CD4-positive, alpha-beta T cell treated with Interleukin-17A for 4 hours (primary cell): ENCODE measurements at places on chromosomes 13 and 19.

DNA sequence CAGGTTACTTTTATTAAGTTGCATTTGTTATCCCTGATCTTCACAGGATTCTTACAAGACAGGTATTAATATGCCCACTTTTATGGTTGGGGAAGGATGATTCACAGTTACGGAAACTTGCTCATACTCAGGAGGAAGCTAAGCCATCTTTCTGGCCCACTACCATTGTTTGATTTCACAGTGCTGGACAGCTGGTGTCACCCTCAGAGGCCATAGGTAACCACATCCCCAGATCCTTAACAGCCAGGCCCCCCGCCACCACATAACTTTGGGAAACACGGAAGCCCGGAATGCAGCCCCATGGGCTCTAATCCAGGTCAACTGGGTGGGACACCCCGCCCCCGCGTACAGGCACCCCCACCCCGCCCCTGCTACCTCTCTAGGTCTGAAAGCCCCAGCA, 119.7 kb downstream of the IRS2 start:
- no peak for DNase-seq

GRCh38 chr19:1311543-1312091, 25.9 kb downstream of the EFNA2 start:
- DNase-seq: no peak

GRCh38 chr13:49540552-49540951, 44.8 kb downstream of the PHF11 start:
- DNase-seq: peak; percentile 14

- DNase-seq: no peak
These were observed 63.5 kb downstream of the MYO9B start for GRCh38 chr19:17138937-17139598.

DNA sequence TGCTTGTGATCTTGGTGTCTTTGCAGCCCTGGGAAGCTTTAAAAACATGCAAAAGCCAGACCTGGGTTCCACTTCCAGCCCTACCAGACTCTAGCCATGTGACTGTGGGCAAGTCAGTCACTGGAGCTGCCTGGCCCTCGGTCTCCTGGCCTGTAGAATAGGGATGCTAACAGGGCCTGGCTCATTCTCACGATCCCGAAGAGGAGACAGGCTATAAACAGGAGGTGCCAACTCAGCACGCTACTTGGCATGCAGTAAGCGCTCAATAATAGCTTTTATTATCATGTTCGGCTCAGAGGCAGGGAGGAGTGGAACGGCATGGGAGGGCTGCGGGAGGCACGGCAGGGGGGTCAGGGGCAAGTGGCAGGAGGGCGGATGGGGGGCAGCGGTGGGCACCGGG, 1.7 kb downstream of the CTXN1 start:
- DNase-seq: no peak

DNA sequence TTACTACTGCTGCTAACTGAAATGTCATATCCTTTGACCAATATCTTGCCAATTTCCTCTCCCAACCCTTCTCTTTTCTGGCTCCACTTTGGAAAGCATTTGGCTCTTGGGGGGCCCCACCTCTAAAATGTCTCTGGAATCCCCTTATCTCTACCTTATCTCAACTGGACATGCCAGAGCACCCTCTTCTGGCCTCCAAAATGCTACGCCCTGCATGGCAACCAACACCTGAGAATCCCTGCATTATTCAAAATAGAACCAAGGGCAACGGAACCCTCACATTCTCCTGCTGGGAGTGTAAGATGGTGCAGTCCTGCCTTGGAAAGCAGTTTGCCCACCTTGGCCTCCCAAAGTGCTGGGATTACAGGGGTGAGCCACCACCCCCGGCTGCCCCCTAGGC, 35.3 kb downstream of the CERS4 start:
- DNase-seq: no peak

DNA sequence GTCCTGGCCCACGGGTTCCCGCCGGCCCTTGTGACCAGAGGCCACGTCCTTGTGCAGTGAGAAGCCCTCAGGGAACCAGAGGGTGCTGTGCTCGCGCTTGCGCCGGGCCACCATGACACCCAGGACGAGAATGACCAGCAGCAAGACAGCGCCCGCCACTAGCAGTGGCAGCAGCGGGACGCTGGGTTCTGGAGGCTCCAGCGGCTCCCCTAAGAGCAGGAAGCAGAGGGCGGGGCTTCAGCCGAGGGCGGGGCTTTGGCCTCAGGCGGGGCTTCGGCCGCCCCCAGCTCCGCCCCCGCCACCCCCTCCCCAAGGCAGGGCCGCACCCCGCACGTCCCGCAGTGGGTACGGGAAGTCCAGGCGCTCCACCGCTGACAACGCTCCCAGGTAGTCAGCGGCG, 30.4 kb downstream of the NOTCH3 start:
- DNase-seq: no peak

GRCh38 chr13:79811170-79811569, 330.2 kb downstream of the NDFIP2 start:
- no peak for DNase-seq

- DNase-seq: no peak
These were observed 43.7 kb upstream of the F7 start for GRCh38 chr13:113061796-113062425.

DNA sequence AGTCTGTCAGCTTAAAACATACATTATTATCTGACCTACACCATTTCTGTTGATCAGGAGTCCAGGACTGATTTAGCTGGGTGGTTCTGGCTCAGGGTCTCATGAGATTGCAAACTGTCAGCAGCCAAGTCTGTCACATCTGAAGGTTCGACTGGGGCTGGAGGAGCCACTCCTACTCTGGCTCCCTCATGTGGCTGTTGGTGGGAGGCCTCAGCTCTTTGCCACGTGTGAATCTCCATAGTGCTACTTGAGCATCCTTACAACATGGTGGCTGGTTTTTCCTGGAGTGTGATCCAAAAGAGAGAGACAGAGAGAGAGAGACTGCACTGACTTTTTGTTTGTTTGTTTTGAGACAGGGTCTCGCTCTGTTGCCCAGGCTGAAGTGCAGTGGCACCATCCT, 63.6 kb upstream of the NFIC start:
- DNase-seq: no peak

GRCh38 chr13:44451651-44452050, 78.0 kb downstream of the SERP2 start:
- no peak for DNase-seq

- no peak for DNase-seq
These were observed 4.0 kb downstream of the SAFB2 start for GRCh38 chr19:5618591-5618990.

GRCh38 chr13:40120288-40120687, 464.8 kb downstream of the COG6 start:
- no peak for DNase-seq

- no peak for DNase-seq
These were observed 1560.2 kb downstream of the EFNB2 start for GRCh38 chr13:104975272-104975671.

DNA sequence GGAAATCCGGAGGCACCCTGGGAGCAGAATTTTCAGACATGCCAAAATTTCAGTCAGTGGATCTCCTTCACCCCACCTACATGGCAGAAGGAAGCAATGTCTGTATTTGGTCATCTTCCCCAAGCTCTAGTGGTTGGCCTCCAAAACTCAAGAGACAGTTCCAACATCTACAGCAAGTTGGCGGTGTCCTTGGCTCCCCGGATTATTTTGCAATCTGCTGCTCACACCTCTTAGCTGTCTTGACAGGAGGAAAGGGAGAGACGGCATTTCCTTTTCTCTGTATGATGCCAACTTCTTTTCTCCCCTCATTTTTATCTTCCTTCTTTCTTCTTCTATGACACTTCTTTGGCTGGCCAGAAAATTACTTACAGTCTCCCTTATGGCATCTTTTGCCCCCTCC, 159.9 kb downstream of the SUCLA2 start:
- DNase-seq: no peak

DNA sequence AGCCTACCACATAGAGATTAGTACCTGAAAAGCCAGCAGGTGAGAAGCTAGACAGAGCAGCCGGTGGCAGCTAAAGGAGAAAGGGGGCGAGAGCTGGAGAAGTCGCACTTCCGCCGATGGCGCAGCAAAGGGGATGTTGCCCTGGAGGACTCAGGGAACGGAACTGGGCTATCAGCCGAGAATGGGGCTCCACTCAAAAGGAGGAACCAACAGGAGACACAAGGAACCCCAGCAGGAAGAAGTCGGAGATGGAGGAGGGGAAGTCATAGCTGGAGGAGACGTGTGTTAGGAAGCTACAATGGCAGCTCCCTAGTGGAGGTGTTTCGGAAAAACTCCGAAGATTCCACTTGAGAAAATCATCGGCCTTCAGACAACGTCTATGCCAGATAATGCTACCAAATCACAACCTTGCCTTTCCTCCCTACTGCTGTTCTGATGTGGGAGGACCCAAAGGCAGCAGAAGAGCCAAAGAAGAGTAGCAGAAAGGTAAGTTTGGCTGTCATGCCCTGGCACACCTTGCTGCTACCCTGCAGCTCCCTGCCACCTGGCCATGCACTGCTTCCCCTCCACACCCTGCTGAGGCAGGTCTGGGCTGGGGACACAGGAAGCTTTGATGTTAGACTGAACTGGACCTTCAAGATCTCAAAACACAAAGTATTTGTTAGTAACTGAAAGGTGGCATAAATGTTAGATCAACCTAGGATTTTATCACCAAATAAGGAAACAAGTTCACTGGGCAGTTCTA, 127.9 kb downstream of the DLEU7 start:
- no peak for DNase-seq

GRCh38 chr13:22090106-22090505, 419.2 kb downstream of the FGF9 start:
- no peak for DNase-seq

DNA sequence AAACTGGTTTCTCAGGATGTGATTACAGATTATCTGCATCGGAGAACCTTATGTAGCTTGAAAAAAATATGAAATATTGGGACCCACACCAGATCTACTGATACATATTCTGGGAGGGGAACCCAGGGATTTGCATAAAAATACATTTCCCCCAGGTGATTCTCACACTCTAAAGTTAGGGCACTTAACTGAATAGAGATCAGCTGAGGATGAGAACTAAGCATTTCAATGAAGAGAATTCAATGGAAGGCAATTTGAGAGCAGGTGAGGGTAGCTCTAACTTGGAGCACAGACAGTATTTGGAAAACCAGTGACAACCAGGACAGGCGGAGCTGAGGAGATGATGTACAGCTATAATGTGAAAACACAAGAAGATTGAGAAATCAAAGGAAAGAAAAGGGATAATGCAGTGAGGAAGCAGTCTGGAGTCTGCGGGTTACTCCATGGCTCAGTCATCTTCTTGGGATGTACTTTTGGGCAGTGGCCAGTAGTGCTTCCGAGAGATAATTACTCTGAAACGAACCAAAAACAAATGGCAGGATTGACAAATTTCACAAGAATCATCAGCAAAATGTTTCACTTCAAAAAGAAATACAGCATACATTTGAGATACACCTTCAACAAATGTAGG, 6.1 kb upstream of the OXGR1 start:
- no peak for DNase-seq

DNA sequence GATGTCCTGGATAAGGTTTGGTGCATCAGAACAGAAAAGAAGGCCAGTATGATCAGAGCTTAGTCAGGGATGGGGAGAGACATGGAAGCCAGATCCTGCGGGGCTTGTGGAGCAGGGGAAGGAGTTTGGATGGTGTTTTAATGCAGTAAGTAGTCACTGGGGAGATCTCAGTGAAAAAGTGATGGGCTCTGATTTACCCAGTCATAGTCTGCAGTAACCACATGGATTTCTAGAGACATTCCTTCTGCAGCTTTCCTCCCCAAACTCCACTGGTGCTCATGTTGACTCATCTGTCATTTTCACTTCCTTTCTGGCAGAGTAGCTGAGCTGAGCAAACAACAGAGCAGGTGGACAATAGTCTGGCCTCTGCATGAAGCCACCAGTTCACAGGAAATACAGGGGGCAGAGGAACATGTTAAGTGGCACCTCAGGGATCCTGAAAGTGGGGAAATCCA, 144.1 kb downstream of the DPF1 start:
- no peak for DNase-seq

GRCh38 chr19:55485439-55486011, 537 bp downstream of the NAT14 start:
- no peak for DNase-seq

GRCh38 chr13:50124536-50125303, 109.5 kb downstream of the KCNRG start:
- peak; percentile 98 for DNase-seq

GRCh38 chr13:51523082-51523518, 61.2 kb upstream of the WDFY2 start:
- peak; percentile 44 for DNase-seq

- no peak for DNase-seq
These were observed 706.4 kb upstream of the KLHL1 start for GRCh38 chr13:70814684-70815083.

DNA sequence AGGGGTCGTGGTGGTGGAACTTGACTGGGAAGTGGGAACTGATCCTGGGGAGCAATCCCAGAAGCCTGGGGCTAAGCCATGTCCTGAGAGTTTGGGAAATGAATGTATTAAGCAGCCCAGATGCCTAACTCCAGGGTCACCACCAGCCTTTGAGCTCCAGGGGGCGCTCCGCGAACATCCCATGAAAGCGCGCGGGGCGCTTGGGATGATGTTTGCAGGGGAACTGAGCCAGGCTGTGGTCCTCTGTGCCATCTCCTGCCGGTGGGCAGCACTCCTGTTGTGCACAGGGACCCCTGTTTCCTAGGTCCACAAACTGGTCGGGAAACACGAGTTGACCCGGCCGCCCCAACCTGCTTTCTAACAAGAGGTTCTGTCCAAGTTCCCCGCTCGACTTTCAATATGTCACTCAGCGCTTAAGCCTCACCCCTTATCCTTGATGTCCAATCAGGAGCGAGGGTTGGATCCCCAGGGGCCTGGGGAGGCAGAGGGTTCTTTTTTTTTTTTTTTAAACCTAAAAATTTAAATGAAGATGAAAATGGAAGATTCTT, 14.4 kb downstream of the LEUTX start:
- peak; percentile 81 for DNase-seq

- DNase-seq: no peak
These were observed 98.4 kb upstream of the RAP2A start for GRCh38 chr13:97335488-97336134.

DNA sequence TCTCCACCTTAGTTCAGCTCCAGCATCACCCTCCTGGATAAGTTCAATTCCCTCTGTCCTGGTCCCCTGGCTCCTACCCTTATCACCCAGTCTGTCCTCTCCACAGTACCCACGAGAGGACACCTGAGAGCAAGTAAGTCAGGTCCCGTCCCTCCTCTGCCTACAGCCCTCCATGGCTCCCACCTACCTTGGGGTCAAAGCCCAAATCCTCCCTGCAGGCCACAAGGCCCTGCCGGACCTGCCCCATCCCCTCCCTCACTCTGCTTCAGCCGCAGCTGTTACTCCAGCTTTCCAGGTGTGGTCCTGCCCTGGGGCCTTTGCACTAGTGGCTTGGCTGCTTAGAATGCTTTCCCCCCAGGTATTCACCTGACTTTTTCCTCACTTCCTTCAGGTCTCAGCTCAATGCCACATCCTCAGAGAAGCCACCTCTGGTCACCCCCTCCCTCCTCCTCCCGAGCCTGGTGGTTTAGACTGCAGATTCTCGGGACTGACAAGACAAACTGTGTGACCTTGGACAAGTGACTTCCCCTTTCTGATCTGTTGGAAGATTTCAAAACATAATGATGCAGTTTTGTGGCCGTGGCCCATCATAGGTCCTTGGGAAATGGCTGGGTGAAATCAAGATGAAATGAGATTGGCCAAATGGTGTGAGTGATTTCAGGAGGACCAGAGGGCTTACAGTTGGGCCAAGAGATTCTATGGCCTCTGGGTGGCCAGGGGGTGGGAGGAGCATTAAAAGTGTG, 3.6 kb downstream of the TUBB4A start:
- no peak for DNase-seq

- no peak for DNase-seq
These were observed 1030.4 kb downstream of the SLITRK5 start for GRCh38 chr13:88701551-88701950.

GRCh38 chr19:30969591-30969990, 379.6 kb downstream of the TSHZ3 start:
- DNase-seq: no peak

GRCh38 chr13:96381681-96382080, 291.8 kb downstream of the HS6ST3 start:
- DNase-seq: no peak
